ENCODE measurements at places on chromosomes 2 and 18.

GRCh38 chr2:140498360-140498759, 1632.5 kb downstream of the LRP1B start:
- no peak for DNase-seq

DNA sequence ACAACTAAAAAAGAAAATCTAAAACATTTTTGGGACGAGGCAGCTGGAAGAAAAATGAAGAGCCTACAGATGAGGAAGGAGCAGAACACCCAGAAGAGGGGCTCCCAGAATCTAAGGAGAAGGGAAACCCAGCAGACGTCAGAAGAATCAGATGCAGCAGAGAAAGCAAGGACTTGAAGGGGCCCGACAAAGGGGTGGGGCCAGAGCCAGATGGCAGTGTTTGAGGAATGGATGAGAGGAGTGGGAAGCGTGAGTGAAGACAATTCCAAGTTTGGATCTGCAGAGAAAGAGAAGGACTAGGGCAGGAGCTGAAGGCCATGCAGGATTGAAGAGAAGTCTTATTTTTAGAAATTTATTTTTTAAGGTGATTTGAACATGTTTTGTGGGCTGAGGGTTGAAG, 19.3 kb downstream of the PTMA start:
- DNase-seq = no peak

DNA sequence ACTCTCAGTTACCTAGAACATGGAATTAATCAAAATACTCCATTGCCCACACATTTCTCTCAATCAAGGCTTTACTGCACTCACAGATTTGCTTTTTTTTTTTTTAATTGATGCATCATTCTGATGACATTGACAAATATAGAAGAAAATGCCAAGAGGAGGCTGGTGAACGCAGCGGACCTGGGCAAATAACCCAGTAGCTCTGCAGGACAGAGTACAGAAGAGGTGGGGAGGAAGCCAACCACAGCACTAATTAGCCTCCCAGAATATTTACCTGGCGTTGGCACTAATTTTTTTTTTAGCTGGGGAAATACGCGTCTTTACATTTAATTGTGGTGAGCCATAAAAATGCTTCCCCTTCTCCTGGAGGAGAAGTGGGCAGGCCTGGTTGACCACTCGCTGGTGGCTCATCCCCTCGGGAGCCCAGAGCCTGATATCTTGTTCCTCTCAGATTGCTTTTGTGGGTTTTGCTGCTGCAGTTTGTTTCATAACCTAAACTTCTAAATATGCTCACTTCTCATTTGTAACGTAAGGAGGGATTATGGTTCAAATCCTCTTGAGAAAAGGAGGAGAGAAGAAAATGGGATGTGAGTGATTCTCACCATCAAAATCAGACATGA, 165.8 kb upstream of the EPB41L3 start:
- no peak for DNase-seq

DNA sequence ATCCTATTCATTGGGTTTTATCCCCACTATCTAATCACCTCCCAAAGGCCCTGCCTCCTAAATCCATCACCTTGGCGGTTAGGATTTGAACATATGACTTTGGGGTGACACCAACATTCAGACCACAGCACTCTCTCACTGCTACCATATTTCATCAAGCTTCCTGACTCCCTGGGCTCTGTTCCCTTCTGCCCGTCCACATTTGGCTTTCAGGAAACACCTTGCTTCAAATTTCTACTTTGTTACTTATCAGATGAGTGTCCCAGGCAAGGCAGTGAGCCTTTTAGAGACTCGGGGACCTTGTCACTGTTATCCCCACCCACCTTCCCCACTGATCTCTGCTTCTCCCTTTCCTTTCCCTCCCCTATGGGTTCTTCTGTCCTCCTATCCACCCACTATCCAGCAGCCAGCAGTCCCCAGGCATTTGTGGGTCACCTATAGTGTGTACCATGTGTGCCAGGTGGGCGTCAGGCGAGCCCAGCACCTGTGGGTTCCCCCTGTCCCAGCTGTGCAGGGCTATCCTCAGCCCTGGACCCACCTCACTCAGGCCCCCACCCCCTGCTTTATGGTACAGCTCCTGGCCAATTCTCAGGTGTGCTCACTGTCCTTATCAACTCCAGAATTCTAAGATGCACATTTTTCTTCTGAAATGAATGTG, 230.9 kb downstream of the LOXHD1 start:
- DNase-seq = no peak

GRCh38 chr2:33137331-33137730, 190.6 kb downstream of the LTBP1 start:
- DNase-seq = no peak

GRCh38 chr2:22691666-22692065, 693.3 kb upstream of the KLHL29 start:
- no peak for DNase-seq

GRCh38 chr2:164920430-164920829, 34.9 kb downstream of the SLC38A11 start:
- no peak for DNase-seq

DNA sequence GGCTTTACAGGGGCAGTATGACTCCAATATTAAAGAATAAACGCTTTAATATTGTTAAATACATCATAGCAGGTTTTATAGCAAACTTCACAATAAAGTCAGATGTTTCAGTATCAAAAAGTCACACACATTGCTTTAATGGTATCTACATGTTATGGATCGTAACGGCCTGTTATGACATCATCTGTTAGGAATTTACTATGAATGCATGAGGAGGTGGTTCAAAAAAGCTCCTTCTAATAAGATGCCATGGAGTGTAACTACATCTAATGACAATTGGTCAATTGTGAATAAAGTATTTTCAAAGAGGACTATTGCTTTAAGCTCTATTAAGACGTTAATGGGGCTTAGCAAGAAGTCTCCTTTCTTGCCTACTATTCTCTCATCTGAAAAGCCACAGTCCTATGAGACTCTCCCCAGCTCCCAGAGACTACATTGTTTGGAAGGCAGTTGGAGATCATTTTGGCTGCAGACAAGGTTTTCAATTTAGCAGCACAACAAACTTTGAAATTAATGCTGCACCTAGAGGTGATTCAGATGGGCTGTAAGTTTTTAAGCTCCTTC, 300.7 kb upstream of the MEIS1 start:
- no peak for DNase-seq

- DNase-seq = no peak
Observed at GRCh38 chr2:165268754-165269153, 29.5 kb downstream of the SCN2A start.

DNA sequence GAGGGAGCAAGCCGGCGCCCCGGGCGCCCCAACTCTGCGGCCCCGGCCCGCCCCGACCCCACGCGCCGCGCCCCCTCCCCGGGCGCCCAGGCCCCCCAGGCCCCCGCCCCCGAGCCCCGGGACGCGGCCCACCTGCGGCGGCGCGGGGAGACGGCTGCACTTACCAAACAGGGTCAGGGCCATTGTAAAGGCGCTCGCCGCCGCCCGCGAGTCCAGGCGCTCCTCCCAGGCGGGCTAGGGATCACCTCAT, 526 bp downstream of the CHN1 start:
- no peak for DNase-seq

GRCh38 chr2:191066197-191066918, 52.4 kb upstream of the STAT1 start:
- DNase-seq = no peak

DNA sequence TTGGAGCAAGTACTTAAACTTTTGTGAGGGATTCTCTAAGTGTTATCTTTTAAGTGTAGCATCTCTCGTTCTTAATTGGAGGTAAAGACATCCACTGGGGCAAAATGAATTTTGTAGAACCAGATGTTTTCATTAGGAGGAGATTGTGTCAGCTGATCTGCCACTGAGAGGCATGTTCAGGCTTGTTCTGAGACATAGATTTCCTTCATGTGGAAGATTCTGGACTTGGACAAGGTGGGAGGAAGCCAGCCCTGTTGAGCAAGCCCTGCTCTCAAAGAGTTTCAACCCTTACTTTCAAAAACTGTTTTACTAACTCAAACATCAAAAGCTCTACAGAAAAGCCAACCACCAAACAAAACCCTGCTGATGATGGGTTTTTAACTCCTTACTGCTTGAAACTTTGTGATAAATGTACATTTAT, 6.5 kb downstream of the MAP4K4 start:
- peak; percentile 49 for DNase-seq

DNA sequence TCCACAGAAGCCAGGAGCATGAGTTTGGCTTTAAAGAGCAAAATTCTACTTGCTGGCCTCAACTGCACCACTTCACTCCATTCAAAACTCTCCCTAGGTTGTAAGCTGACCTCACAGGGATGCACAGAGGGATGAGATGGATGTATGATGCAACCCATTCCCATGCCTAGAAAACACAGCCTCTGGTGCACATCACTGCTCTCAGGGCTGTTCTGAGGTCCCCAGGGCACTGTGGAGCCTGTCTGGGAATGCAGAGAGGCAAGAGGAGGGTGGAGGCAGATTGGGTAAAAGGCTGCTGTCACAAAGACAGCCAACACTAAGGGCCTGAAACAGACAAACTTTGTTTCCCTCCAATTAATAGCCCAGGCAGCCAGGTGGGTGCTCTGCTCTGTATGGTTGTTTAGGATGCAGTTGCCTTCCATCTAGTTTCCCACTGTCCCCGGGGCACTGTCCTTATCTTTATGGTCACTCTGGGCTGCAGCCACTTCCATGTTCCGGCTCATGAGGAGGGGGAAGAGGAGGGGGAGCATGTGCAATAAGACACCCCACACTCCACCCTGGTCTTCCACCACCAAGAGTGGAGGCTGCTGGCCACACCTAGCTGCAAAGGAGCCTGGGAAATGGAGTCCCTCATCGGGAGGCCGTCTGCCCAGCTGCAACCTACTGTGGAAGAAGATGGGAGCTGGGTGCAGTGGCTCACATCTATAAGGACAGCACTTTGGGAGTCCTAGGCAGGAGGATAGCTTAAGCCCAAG, 7.0 kb downstream of the GPR45 start:
- no peak for DNase-seq

GRCh38 chr2:40512256-40512655, 60.4 kb upstream of the SLC8A1 start:
- DNase-seq = peak; percentile 14

DNA sequence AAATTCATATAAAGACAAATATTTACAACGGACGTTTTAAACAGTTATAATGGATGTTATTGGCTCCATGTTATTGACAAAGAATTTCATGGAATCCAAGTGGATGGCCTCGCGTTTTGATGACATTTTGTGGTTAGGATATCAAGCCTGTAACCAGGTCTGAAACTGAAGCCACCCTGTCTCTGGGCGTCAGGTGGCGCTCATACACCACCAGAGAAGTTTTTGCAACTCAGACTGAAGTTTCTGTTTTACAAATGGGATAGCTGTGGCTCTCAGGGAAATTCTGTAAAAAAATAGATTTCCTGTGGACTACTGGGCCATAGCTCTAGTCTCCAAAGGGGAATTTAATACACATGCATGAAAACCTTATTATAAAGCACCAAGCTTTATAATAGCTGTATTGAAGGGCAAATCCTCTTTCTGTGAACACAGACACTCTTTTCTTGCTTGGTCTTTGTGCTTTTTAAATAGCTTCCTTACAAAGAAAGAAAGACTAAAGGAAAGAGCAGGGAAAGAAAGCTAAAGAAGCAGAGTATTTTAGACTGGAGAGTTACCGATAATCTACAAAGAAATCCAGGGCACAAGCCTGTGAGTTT, 86.7 kb downstream of the C18orf54 start:
- DNase-seq = peak; percentile 69

DNA sequence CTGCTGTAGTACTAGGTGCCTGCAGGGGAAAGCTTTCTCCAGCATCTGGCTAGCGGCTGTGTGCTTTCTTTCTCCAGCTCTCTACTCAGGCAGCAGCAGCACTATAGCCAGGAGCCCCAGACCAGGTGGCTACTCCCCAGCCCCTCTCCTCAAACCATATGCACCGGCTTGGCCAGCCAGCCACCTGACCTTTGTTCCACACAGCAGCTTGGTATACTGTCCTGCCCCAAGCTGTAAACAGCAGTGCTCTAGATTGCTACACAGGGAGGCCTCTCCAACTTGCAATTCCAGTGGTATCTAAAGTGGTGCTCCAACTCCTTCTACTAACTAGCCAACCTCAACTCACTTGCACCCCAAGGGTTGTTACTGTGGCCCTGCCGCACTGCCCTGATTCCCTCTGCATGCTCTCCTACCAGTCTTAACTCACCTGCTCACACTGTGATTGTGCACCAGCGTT, 19.6 kb downstream of the LDAH start:
- DNase-seq = no peak

- no peak for DNase-seq
Observed at GRCh38 chr2:217079165-217079564, 219.3 kb upstream of the TNP1 start.

DNA sequence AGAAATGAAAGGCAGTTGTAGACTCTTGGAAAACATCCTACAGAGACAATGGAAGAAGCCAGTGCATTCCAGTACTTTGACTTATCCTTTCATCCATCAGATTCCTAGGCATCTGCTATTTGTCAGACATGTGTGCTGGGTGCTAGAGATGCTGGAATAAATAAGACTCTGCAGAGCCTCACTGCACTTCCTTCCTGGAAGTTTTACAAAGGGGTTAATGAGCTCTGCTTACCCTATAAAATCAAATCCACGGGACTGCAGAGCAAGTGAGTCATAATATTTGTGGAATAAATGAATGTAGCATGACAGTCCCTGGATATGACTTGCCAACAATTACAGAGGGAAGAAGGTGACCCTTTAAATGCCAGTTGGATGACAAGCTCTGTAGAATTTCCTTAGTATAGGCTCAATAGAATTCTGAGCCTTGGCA, 52.7 kb upstream of the NPAS2 start:
- peak; percentile 64 for DNase-seq

GRCh38 chr2:238916176-238916874, 68.4 kb downstream of the TWIST2 start:
- no peak for DNase-seq

- DNase-seq = no peak
Observed at GRCh38 chr2:240946654-240947053, 40.5 kb downstream of the CROCC2 start.

DNA sequence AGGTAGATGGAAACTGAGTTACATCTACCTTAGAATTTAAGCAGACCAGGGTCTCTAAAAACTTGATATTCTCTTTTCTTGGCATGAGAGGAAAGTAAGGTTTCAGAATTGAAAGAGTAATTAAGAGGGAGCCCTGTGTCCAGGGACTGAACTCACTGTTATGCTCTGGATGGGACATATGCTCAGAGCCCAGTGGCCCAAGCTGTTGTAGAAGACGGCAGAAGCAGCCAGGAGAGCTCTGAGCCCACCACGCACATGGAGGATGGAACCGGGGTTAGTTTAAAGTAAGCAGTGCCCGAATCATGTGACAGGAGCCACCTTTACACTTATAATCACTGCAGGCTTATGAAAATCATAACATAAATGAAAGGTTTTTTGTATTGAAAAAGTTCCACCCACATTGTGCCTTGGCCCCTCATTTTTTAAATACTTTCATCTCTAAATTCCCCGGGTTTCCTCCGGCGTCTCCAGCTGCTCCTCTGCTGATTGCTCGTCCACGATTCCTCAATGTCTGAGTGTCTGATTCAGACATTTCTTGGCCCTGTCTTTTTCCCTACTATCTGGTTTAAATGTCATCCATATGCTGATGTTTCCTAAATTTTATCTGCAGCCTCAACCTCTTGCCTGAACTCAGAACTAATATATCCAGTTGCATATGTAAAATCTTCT, 36.1 kb upstream of the SPTBN1 start:
- no peak for DNase-seq
